Mesenchymal stem cell (in vitro differentiated cells and primary cell): ENCODE measurements at places on chromosomes 12 and 14.

GRCh38 chr12:104671409-104672095 lies 214.8 kb downstream of the CHST11 start:
- DNase-seq, result peak; percentile 98

DNA sequence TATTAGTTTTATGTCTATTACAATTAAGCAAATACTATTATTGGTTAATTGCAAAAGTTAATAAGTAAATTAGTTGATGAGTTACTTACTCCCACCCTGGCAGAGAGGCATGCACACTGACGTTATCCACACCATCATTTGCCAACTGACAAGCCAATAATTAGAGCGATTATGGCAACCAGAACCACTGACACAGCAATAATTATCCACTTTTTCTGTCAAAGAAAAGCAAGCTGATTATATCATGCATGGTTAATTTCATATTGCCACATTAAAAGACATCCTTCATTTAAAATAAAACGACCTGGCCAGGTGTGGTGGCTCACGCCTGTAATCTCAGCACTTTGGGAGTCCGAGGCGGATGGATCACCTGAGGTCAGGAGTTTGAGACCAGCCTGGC lies 43.1 kb downstream of the STX2 start:
- no peak for DNase-seq

- no peak for DNase-seq
Measured at GRCh38 chr14:105398726-105399465, 558 bp downstream of the TEX22 start.

DNA sequence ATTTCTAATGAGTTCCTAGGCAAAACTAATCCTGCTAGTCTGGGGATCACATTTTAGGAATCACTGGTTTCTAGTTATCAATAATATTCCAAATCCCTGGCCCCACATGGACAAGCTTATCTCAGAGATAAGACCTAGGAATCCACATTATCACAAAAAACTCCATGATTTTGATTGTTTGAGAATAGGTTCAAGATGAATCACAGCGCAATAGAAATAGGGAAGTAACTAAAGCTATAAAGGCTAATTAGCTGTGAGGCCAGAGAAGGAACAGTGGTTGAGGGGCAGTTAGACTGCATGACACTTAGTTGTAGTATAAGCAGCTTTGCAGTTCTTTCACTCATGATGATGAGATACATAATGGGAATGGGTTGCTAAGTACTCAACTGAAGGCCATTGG lies 13.1 kb upstream of the ATP5F1B start:
- no peak for DNase-seq

GRCh38 chr12:153080-153746 lies 60.7 kb downstream of the SLC6A12 start:
- DNase-seq, result peak; percentile 66

- DNase-seq, result no peak
Measured at GRCh38 chr14:64149921-64150320, 144.2 kb downstream of the ESR2 start.

- DNase-seq, result no peak
Measured at GRCh38 chr14:61803755-61804154, 41.5 kb downstream of the SNAPC1 start.

- no peak for DNase-seq
Measured at GRCh38 chr12:25784669-25785068, 173.8 kb upstream of the RASSF8 start.

- no peak for DNase-seq
Measured at GRCh38 chr12:131365821-131366260, 345.0 kb upstream of the SFSWAP start.

- no peak for DNase-seq
Measured at GRCh38 chr12:4829793-4830162, 79.9 kb upstream of the KCNA1 start.
